Gastroesophageal sphincter (tissue), 4 donors: ENCODE measurements at places on chromosomes 7 and 10. TPM values are rescaled to one million over a fixed set of nuclear protein-coding genes. Genes with fewer than 3 reads are reported as not detected.

KLHDC10 gene
- total RNA-seq: 25.1 TPM

ANKRD61 gene
- total RNA-seq: not detected

KCND2 gene
- 0.40 TPM for total RNA-seq

UMAD1 gene
- total RNA-seq: 7.4 TPM

CLEC2L gene
- total RNA-seq: not detected

ZPBP gene
- not detected for total RNA-seq

PRKCQ gene
- total RNA-seq: 3.0 TPM

GRCh38 chr7:123537026-123537642 lies 2.7 kb upstream of the IQUB start:
- H3K36me3 ChIP-seq: no peaks in the 10 kb centered on the region
- H3K4me3 ChIP-seq: no peak overlapping the region
- no peak overlapping the region for H3K27ac ChIP-seq
- H3K27me3 ChIP-seq: no peaks in the 10 kb centered on the region

GRCh38 chr7:44279286-44279685 lies 46.1 kb downstream of the CAMK2B start:
- ATAC-seq: no peak
- peaks cover 13% of the 10 kb centered on the region for H3K27me3 ChIP-seq
- H3K4me3 ChIP-seq: no peak overlapping the region
- H3K27ac ChIP-seq: no peak overlapping the region
- H3K4me1 ChIP-seq: no peaks in the 10 kb centered on the region

GRCh38 chr7:135602304-135602703 lies 44.6 kb downstream of the NUP205 start:
- no peak for ATAC-seq
- H3K27me3 ChIP-seq: no peaks in the 10 kb centered on the region
- H3K4me1 ChIP-seq: no peaks in the 10 kb centered on the region
- no peak overlapping the region for H3K4me3 ChIP-seq
- H3K27ac ChIP-seq: no peak overlapping the region

DNA sequence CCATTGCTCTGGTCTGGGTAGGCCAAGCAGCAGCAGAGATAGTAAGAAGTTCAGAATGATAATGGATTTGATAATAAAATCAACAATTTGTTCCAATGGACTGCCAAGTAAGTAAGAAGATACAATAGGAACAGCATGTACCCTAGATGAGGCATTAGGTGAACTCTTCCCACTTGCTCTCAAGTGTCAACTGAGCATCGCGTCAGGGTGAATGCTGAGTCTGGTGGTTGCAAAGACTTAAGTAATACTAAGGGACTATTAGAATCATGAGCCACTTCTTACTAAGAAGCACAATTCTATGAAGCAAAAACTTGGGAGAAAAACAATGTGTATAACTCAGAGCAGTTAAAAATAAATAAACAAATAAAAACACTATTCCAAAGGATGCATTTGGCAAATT lies 54.5 kb downstream of the LRRN3 start:
- no peak for ATAC-seq
- H3K36me3 ChIP-seq: no peaks in the 10 kb centered on the region
- H3K27me3 ChIP-seq: no peaks in the 10 kb centered on the region
- H3K4me1 ChIP-seq: peaks cover 4% of the 10 kb centered on the region

DNA sequence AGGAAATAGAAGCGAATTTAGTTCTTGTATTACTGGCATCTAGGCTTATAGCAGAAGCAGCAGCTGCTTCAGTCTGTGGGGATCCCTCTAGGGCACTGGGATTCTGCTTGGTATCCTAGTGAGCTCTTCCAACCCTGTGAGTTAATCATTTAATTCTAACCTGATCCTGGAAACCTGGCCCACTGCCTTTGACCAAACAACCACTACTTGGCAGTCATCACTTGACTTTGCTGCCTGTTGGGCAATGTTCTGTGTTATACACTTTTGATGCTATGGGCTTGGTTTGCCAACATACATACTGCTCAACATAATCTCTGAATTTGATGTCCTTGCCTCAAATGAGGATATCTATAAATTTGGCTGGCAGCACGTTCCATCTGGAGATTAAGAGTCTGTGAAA lies 813.4 kb downstream of the ANKRD7 start:
- H3K4me3 ChIP-seq: no peak overlapping the region
- no peaks in the 10 kb centered on the region for H3K36me3 ChIP-seq
- H3K27me3 ChIP-seq: no peaks in the 10 kb centered on the region
- ATAC-seq: no peak
- no peak overlapping the region for H3K27ac ChIP-seq

- no peaks in the 10 kb centered on the region for H3K27me3 ChIP-seq
- H3K27ac ChIP-seq: no peak overlapping the region
- H3K36me3 ChIP-seq: peaks cover 5% of the 10 kb centered on the region
Observed at GRCh38 chr10:49508654-49509053, 30.3 kb downstream of the ERCC6 start.

GRCh38 chr7:36939816-36940215 lies 215.5 kb upstream of the AOAH start:
- no peaks in the 10 kb centered on the region for H3K4me1 ChIP-seq
- no peak for ATAC-seq
- H3K27ac ChIP-seq: no peak overlapping the region
- no peak overlapping the region for H3K4me3 ChIP-seq
- no peaks in the 10 kb centered on the region for H3K27me3 ChIP-seq

GRCh38 chr7:130732980-130733930 lies 752 bp downstream of the KLF14 start:
- H3K27ac ChIP-seq: no peak overlapping the region
- peak; percentile 31 for ATAC-seq
- peak overlapping the region; percentile 44 for H3K4me3 ChIP-seq
- peaks cover 13% of the 10 kb centered on the region for H3K36me3 ChIP-seq

DNA sequence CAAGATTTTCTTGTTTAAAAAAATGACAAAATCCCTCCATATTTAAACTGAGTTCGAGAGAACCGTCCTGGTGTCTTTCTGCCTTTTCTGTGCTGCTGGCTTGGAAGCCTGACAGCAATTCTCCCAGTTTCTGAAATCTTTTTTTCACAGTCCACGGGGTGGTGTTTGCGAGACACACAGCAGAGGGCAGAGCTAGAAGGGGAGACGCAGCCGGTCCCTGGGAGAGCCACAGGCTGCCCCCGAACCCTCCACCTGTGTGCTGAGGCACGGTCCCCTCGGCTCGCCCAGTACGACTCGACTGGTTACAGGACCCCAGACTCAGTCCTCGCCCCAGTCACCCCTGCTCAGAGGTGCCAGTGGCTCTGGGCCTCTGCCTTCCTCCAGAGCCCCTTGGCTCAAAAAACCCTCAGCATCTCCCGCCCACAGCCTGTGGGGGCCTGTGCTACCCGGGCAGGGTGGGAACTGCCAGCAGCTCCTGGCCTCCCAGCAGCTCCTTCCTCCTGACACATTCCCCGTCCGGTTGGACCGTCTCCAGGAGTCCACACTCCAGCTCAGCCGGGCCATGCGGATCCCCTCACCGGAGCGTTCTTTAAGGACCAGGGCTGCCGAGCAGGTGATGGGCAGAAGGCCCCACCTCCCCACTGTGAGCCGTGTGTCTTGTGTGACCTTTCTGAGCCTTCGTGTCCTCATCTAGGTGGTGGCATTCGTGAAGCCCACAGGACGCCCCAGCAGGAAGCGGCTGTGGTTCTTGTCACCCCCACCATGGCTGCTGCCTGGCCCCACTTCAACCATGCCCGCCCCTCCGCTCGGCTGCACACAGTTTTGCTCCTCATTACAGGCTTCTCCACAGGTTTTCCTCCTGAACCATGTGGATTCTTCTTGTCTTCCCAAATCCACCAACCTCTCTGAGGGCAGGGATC lies 52.3 kb upstream of the EN2 start:
- H3K27me3 ChIP-seq: peaks cover 80% of the 10 kb centered on the region
- no peaks in the 10 kb centered on the region for H3K4me1 ChIP-seq
- ATAC-seq: no peak
- no peak overlapping the region for H3K27ac ChIP-seq
- no peaks in the 10 kb centered on the region for H3K36me3 ChIP-seq
